Kidney (tissue), 22 donors: ENCODE measurements at places on chromosomes 7 and 10. TPM values are rescaled to one million over a fixed set of nuclear protein-coding genes. Genes with fewer than 3 reads are reported as not detected.

LRRC4 gene
- 3.2 TPM for polyA plus RNA-seq

NUDT5 gene
- 78.2 TPM for polyA plus RNA-seq

TMEM178B gene
- polyA plus RNA-seq = 0.58 TPM

VOPP1 gene
- 47.3 TPM for polyA plus RNA-seq

EPHB6 gene
- 10.4 TPM for polyA plus RNA-seq

SLC16A9 gene
- 91.1 TPM for polyA plus RNA-seq

PPRC1 gene
- 8.7 TPM for polyA plus RNA-seq

GPR85 gene
- polyA plus RNA-seq = 0.65 TPM

AKR1C8 gene
- polyA plus RNA-seq = not detected

AKR1D1 gene
- not detected for polyA plus RNA-seq

CDNF gene
- polyA plus RNA-seq = 2.3 TPM

PARD3 gene
- polyA plus RNA-seq = 21.1 TPM

ELN gene
- 14.9 TPM for polyA plus RNA-seq

NCF1 gene
- 0.92 TPM for polyA plus RNA-seq

TUBB8 gene
- not detected for polyA plus RNA-seq

ALOX5 gene
- polyA plus RNA-seq = 2.5 TPM

DNA sequence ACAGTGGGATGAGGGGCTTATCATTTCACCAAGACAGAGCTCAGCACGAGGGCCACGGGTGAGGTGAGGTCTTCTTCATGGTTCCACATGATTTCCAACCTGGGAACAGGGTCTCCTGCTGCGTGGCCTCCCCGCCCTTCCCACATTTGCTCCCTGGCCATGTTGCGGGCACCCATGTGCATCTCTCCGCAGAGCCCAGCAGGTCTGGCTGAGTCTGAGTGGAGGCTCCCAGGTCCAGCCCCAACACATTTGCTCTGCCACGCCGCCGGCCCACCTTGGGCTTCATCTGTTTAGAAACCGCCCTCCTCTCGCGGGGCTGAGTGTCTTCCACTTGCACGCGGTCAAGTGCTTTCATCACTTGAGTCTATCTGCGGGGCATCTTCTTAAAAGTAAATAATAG, 14.8 kb upstream of the PRKAR1B start:
- DNase-seq = no peak

DNA sequence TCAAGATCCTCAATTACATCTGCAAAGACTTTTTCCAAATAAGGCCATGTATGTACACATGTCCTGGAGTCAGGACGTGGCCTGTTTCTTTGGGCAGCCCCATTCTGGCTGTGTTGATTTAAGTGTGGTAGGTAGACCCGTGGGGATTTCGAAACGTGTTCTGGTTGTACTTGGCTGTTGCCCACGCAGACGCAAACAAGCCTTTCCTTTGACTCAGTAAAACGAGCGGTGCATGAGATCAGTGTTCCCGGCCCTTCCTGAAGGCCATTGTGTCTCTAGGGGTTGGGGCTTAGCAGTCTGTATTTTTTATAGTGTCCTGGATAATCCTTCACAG, 64.8 kb upstream of the DNAJB6 start:
- no peak for DNase-seq

DNA sequence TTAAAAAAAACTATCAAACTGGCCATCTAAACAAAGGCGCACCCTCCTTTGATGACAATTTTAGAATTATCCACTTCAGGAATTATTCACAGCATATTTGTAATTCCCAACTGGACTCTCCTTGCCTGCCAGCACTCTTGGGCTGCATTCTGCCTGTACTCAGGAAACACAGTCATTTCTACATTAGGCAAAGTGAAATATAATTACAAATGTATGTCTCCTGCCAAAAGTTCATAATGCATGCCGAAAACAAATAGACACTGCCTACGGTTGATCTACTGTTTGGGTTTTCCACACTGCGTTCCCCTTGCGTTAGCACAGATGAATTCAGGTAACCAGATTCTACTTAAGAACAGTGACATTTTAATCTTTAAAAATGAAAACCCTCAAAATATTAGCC, 1.9 kb downstream of the HGF start:
- no peak for DNase-seq

DNA sequence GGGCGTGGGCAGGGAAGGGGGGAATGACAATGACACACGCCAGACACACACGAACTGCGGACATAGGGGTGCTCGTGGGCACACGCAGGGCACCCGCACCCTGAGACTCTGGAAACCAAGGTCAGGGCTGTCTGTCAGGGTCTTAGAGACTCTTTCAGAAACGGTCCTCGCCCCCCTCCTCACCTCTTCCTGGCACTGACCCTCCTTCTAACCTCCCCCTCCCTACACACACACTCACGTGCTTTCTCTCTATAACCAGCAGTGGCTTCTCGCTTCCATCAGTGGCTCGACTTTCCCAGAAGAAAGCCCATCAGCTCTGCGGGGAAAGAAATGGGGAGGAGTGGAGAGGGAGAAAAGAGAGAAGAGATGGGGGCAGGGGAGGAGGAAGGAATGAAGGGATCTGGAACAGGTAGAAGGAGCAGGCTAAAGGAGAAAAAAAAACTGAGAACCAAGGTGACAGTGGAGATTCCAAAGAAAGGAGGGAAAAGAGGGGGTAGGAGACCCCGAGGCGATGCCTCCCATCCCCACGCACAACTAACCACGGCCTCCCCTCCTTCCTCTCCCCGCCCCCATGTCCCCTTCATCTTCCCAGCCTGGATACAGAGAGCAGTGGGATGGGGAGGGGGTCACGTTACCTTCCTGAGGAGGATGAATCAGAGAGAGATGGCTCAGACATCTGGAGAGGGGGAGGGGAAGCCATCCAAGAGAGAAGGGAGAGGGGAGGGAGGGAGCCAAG, 1.7 kb upstream of the VGF start:
- DNase-seq = no peak

DNA sequence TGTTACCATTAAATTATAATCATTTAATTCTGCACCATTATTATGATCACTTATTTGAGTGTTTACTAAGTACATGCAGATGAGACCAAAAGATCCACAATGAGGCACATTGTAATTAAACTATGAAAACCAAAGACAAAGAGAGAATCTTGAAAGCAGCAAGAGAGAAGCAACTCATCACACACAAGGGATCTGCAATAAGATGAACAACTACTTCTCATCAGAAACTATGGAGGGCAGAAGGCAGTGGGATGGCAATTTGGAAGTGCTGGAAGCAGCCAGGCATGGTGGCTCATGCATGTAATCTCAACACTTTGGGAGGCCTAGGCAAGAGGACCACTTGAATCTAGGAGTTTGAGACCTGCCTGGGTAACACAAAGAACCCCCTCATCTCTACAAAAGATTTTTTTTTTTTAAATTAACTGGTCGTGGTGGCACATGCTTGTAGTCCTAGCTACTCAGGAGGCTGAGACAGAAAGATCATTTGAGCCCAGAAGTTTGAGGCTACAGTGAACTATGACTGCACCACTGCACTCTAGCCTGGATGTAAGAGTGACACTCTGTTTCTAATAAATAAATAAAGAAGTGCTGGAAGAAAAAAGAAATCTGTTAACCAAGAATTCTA, 47.7 kb downstream of the CDK6 start:
- DNase-seq = no peak

DNA sequence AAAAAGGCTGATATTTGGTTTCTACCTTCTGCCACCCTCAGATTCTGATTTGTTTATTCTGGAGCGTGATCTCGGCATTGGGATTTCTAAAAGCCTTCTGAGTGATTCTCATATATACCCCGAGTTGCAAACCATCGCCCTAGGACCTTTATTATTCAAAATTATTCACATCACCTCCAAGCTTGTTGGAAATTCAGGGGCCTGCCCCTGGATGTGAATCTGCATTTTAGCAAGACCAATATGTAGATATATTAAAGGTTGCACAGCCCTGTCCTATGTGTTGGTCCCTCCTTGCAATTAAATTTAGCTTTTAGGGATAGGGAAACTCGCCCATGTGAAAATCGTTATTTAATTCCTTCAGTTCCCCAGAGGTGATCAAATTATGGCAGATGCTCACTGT, 9.0 kb upstream of the CHN2 start:
- DNase-seq = no peak

- DNase-seq = no peak
These were observed 126.7 kb upstream of the ZMIZ1 start for GRCh38 chr10:78942091-78942501.

GRCh38 chr10:98326621-98327027, 58.6 kb upstream of the LOXL4 start:
- peak; percentile 86 for DNase-seq

GRCh38 chr7:66731986-66732385, 8.5 kb upstream of the RABGEF1 start:
- DNase-seq = no peak

- DNase-seq = no peak
These were observed 2.7 kb downstream of the PROSER2 start for GRCh38 chr10:11825796-11826414.

DNA sequence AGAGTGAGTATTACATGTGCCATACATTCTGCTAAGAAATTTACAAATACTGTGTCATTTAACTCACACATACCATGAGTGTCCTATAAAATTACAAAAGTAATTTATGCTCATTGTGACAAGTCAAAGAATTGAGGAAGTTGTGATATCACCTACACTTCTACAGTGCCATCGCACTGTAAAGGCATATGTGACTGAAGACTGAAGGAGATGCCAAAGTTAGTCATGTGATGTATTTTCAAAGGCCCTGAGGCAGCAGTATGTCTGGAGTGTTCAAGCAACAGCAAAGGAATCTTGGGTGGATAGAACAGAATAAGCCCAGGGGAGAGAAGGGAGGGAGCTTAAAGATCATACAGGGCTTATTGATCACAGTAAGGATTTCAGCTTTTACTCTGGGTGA, 176.8 kb downstream of the WNT2 start:
- no peak for DNase-seq

- DNase-seq = no peak
These were observed 94.9 kb upstream of the SKAP2 start for GRCh38 chr7:26959290-26959689.

- peak; percentile 20 for DNase-seq
These were observed 18.6 kb downstream of the C7orf33 start for GRCh38 chr7:148609045-148609725.

DNA sequence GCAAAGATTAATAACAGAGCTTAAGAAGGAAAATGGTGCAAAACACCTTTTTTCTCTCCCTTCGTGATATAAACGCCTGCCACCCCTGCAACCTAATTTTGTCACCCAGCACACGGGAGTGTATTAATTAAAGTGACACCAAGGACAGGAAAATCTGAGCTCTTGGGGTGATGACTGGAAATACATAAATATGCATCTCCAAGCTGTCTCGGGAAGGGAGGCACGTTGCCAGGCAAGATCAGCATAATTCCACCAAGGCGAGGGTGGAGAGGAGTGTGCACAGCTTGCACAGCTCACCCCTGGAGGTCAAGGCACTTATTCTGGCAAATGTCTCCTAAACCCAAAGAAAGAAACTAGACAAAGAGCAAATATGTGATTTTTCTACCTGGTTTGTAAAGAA, 700.9 kb downstream of the GRID1 start:
- no peak for DNase-seq

GRCh38 chr10:122864901-122865300, 14.5 kb downstream of the FAM24B start:
- no peak for DNase-seq

- peak; percentile 43 for DNase-seq
These were observed 680.7 kb upstream of the GHITM start for GRCh38 chr10:83458611-83459010.

DNA sequence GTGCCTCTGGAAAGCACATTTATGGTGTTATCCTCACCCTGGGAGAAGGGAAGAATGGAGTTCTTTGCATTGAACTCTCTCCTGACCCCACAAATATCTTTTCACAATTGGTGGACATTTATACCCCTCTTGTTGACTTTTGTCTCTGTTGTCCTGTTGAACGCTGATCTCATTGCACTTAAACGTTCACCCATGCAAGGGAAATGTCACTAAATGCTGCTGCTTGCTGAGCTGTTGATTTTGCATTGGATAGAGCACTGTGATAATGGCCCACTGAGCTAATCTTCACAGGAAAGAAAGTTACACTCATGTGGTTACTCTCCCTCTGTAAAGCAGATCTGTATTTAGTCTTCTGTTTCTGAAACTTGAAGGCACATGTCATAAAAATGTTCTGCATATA, 133.4 kb downstream of the FZD1 start:
- DNase-seq = no peak

- no peak for DNase-seq
These were observed 78.7 kb downstream of the BEND7 start for GRCh38 chr10:13450069-13450468.

- no peak for DNase-seq
These were observed 5.0 kb upstream of the TNS3 start for GRCh38 chr7:47586925-47587324.

- no peak for DNase-seq
These were observed 303.8 kb upstream of the ZMIZ1 start for GRCh38 chr10:78764846-78765430.

DNA sequence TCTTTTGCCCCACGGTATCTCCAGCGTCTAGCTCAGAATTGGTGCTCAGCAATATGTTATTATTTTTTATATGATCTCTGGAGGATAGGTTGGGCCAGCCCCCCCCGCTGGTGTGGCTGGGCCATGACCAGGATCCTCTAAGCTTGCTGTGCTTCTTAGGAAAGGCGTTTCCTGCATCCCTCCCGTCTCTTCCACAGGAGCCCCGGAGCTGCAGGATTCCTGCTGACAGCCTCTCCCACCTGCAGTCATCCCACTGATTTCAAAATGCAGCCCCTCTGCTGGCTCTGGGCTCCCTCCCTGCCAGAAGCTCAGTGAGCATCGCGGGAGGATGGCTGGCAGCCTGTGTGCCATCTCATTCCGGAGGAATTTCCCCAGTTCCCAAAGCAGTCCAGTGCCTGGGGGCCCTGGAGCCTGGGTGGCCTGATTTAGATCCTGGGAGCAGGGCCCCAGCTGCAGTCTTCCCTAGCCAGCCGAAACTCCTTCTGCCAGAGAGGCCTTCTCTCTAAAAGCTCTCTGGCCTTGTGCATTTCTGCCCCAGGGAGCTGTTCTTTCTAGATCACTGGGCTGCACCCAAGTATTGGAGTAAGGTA, 21.8 kb upstream of the GOLGA7B start:
- DNase-seq = no peak

DNA sequence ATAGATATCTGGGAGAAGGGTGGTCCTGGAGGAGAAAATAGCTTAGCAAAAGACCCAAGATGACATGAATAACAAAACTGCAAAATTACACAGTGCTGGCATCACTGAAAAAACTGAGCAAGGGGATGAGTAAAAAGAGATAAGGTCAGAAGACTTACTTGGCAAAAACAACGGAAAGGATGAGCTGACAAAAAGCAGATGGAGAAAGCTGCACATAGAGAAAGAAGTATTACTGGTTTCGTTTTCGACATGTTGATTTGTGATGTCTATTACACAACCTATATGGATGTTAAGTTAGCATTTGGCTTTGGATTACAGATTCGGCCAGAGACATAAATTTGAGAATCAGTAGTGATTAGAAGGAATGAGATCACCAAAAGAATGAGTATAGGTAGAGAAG, 132.1 kb downstream of the MACC1 start:
- DNase-seq = no peak
